ENCODE measurements at places on chromosomes 4 and X.

- no peak for DNase-seq
These were observed 118.7 kb downstream of the ATOH1 start for GRCh38 chr4:93947286-93947685.

DNA sequence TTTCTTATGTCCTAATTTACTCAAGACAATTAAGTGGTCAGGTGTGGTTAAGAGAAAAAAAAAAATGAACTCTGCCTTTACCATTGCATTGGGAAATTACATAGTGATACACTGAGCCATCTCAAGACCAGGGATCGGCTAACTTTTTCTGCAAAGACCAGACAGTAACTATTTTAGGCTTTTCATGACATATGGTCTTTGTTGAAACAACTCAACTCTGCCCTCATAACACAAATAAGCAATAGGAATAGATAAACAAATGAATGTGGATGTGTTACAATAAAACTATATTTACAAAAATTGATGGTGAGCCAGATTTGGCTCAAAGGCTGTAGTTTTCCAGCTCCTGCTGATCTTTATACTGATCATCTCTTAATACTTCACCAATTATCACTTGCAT lies 632.6 kb upstream of the INTU start:
- DNase-seq = no peak

DNA sequence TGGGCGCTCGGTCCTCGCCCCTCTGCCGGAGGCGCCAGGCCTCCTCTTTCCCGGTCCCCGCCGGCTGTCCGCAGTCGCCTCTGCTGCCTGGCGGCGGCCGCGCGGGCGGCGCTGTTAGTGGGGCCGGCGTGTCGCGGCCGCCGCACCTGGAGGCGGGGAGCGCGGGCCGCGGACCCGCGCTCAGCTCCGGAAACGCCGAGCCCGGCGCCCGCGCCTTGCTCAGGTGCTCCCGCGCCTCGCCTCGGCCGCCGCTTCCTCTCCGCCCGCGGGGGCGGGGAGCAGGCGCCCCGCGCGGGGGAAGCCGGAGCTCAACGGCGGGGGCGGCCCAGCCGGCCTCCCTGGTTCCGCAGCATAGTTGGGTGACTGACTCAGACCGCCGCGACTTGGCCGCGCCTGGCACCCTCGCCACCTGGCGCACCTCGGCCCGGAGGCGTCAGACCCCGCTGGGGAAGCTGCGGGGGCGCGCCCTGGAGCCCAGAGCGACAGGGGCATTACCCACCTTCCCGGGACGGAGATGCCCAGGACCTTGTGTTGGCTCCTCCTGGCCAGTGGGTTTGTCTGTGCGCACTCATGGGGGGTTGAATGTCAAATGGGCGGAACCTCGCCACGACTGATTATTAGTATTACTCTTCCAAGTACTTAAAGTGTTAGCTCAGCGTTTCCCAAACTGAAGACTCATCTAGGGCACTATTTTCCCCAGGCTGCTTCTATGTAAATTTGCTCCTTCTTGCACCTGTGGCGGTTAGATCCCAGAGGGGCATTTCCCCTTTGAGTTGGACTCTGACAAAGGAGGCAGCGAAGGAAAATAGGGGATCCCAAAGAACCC lies at the start of gene ARAP2:
ARAP2 (minus strand) TSS at position 258 of the 826 bp plus-strand sequence. CDS start 15,028 bp downstream, outside the sequence.
- DNase-seq = no peak

DNA sequence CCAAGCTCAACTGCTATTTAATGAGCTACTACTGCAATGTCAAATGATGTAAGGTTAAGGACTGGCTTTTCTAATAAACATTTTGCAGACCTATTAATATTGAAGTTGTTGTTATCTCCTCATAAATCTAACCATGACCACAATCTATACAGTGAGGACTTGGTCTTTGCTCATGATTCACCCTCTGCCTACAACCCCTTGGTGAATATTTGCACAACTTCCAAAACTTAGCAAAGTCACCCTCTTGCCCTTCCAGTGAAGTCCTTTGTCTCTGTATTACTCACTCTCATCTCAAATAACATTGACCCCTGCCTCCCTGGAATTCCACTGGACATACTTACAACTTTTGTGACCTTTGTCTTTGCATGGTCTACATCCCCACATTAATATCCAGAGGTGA lies 204.5 kb downstream of the KCNIP4 start:
- no peak for DNase-seq

DNA sequence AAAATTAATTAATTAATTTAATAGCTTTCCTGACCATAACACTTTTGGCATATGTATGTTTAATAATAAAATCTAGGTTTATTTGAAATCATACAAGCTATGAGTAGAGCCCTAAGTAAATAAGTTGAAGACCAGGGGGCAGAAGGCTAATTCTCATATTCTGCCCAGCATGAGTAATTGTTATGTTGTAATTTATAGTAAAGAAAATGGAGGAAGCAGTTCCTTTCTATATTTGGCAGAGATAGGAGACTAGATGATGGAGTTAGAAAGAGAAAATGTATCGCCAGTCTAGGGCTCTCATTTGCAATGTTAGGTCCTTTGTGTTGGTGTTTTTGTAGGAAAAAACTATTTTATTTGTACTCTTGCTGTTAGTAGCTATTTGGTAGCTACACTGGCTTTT lies 89.1 kb downstream of the FNIP2 start:
- no peak for DNase-seq

Data from stromal cell of bone marrow (primary cell).